ENCODE measurements at places on chromosomes 6 and 20.

- no peak for DNase-seq
Measured at GRCh38 chr6:118509009-118509617, 39.0 kb upstream of the PLN start.

DNA sequence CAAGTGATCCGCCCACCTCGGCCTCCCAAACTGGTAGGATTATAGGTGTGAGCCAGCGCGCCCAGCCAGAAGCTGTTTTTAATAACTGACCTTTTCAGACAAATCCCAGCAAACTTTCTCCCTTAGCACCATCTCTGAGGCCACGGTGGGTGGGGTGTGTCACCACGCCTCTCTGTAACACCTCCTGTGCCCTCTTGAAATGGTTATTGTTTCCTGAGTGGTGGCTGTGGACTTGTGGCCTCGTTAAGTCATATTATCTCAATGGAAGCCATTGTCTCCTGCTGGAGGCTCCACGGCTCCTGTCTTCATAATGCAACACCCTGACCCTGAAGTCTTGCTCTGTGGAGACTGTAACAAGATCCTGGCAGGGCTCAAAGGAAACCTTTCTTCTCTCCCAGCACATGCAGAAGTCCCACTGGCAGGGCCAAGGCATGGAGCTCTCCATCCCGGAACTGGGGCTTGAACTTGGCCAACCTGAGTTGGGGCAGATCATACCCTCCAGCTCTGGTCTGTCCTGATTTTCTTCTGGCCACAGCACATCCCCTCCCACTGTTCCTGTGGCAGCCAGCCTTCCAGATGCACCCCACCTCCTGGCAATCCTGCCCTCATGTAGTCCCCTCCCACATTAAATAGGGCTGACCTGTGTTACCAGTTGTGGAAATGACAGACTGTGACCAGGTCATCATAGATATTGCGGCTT lies 81.1 kb downstream of the SNX5 start:
- no peak for DNase-seq

DNA sequence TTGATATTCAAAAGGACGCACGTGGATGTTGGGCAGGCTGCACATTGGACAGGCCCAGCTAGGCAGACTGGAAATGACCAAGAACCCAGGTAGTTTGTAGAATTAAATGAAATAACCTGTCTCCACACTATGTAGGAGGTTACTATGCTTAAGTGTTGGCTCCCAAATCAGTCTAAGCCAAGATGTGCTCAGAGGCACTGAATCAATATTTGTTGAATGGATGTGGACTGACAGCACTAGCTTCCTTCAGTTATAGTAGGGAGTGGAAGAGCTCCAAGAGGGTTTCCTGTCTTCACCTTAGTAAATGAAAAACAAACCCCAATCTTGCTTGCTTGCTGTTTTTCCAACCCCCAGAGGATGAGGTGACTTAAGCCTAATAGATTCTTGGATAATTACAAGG lies 180.5 kb downstream of the JARID2 start:
- no peak for DNase-seq

GRCh38 chr6:106988664-106989063 lies 14.1 kb upstream of the CD24 start:
- no peak for DNase-seq

DNA sequence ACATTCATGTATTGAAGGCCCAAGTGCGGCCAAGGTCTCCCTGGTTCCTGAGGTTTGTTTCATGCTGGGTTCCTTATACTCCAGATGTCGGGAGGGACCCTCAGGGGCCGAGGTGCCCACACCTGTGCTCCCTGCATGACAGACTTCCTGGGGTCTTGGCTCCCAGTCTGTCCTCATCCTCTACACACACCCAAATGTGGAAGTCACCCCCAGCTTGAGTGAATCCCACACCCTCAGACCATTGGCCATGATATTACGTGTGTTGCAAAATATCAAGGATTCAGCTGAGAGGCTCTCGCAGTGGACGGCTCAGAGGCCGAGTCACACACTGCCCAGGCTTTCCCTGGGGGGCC lies 82.2 kb upstream of the DUSP22 start:
- DNase-seq = no peak

- DNase-seq = no peak
Measured at GRCh38 chr6:155830531-155830930, 374.9 kb upstream of the NOX3 start.

DNA sequence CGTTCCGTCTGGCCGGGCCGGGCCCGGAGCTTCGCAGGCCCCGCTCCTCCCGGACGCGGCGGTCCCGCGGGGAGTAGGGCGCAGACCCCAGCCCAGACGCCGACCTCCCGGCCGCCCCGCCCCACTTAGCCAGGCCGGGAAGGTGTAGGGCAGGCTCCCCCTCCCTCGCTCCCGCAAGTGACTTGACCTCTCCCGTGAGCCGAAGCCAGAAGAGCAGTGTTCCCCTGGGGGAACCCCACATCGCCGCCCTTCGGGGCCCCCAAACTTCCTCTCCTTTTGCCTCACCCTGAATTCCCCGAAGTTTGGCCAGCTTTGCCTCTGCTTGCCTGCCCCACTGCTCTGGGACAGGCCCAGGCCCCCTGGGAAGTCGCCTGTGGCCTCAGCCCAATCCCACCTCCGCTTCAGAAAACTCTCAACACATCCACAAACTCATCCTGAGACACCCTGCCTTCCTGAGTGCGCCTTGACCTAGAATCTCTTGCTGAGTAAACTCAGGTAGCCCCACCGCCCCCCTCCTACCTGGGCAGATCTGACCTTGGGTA lies 524 bp upstream of the NOL4L start:
- no peak for DNase-seq

GRCh38 chr6:3367630-3368029 lies 89.2 kb downstream of the SLC22A23 start:
- DNase-seq = no peak

All from stimulated activated naive CD4-positive, alpha-beta T cell (primary cell).